AG09319 (cell line): ENCODE measurements at places on chromosomes 11 and 22.

DNA sequence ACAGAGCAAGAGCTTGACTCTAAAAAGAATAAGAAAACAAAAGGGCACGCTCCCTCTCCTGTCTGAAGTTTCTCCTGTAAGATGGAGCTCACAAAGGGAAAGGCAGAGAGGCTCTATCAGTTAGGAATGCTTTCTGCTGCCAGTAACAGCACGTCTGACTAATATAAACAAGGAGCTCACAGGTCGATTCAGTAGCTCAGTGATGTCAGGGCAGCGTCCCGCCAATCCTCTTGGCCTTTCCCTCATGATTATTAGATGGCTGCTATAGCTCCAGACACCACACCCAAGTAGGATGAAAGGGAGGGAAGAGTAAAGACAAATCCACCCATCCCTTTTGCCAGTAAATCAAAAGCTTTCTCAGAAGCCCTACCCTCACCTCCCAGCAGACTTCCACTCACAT, 51.3 kb upstream of the HMGXB4 start:
- DNase-seq = no peak

DNA sequence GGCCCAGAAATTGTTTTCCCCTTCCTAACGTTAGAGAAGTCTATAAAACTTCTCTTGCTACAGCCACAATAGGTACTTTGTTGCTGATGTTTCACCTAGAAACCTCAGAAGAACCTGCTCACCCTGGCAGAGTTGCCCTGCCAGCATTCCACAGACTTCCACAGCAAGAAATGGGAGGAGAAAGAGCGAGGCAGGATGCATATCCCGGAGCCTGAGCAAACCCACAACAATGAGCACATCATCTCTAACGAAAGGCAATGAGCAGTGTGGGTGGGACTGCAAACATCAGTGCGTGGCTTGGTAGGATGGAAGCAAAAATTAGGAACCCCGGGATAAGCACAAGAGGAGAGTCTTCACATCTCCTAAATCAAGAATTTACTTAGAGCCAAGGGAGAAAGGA, 892.3 kb downstream of the OPCML start:
- no peak for DNase-seq

DNA sequence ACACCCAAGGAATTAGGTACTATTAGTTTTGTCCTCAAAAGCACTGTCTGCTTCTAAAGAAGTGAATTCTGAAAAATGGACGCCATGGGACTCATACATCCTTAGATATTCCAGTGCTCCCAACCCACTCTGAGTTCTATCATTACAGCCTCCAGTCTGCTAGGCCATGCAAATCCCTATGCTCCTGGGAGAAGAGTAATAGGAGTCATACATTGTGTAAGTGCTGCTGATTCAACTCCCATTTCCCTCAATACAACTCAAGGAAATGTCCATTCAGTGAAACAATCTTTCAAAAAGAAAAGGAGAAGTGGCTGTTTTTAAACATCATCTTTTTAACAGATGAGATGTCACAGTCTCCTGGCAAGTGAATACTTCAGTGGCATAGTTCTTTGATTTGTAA, 590.2 kb upstream of the LRRC4C start:
- DNase-seq = no peak

- DNase-seq = no peak
These were observed 31.8 kb downstream of the BID start for GRCh38 chr22:17742527-17742902.

DNA sequence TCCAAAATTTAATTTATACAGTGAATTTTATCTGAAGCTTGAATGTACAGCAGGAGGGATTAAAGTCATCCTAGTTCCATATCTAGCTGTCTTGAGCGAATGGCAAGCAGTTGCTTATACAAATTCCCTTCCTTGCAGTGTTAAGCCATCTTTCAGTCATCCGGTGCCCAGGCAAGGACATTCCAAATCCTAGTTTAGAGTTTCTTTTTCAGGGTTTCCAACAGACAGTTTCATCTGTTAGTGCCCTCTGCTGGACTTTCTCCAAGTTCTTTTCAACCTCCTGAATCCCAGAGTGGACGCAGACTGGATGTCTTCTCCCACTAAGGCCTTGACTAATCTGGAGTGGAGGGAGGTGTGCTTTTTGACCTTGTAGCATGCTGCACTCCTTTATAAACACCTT, 45.4 kb downstream of the GRAMD1B start:
- no peak for DNase-seq

DNA sequence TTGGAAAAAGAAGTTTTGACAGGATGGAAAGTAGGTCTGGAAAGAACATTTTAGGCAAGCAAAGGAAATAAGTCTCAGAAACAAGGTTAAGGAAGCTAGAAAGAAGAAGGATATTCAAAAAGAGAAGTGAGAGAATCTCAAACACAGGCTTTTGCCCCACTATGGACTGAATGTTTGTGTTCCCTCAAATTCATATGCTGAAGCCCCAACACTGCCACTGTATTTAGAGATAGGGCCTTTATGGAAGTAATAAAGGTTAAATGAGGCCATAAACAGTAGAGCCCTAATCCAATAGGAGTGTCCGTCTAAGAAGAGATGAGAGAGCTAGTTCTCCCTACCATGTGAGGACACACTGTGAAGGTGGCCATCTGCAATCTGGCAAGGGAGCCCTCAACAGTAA, 20.6 kb upstream of the RPS13 start:
- DNase-seq = no peak

- DNase-seq = no peak
These were observed 606.6 kb downstream of the TBC1D22A start for GRCh38 chr22:47369020-47369419.

GRCh38 chr22:29055192-29055830, 6.3 kb downstream of the C22orf31 start:
- no peak for DNase-seq

DNA sequence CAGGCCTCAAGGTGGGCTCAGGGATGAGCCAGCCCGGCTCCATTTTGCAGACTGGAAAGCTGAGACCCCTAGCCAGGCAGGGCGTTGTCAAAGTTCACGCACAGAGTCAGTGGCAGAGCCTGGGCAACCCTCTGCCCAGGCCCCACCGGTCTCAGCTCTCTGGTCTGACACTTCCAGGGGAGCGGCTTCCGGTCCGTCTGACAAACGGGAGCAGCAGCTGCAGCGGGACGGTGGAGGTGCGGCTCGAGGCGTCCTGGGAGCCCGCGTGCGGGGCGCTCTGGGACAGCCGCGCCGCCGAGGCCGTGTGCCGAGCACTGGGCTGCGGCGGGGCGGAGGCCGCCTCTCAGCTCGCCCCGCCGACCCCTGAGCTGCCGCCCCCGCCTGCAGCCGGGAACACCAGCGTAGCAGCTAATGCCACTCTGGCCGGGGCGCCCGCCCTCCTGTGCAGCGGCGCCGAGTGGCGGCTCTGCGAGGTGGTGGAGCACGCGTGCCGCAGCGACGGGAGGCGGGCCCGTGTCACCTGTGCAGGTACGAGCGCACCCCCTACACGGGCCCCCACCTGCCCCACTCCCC, 36.0 kb downstream of the CD6 start:
- DNase-seq = no peak

- no peak for DNase-seq
These were observed 14.9 kb downstream of the PISD start for GRCh38 chr22:31647066-31647465.

GRCh38 chr22:19565382-19566278, 41.4 kb upstream of the CLDN5 start:
- DNase-seq = no peak

DNA sequence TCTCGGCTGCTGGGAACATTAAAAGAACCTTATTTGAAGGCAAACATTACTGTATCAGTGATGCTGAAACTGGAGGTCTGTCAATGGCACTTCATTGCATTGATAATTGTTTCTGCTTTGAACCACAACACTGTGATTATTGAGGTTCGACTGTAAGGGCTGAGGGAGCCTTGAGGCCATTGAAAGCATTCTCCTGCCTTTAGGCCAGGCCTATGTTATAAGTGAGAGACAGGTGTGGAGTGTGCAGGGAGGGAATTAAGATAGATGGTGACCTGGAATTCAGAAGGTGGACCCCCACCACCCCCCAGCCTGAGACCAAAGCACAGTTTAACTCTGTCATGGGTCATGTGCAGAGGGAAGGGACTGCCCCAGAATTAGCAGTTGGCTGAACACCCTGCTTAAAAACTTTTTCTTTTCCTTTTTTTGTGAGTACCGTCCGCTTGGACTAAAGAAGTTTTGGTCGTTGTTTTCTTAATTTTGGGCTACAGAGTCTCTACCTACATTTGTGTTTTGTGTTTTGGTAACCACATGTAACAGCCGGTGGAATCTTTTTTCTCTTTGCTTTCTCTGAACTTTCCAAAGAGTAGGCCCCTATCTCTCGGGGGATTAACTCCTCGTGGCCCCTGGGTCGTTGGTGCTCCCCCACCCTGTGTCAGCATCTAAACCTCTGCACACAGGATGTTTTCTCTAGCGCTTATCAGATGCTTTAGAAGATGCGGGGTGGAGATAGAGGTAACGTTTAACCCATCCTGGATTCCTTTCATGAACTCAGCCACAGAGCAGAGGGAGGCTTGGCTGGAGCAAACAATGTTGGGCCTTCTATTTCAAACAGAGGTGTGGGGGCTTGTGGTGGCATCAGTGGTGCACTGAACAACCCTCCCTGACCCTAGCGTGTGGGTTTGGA, 43.7 kb downstream of the ZBTB16 start:
- DNase-seq = no peak
